ENCODE measurements at places on chromosomes 7 and 10.

DNA sequence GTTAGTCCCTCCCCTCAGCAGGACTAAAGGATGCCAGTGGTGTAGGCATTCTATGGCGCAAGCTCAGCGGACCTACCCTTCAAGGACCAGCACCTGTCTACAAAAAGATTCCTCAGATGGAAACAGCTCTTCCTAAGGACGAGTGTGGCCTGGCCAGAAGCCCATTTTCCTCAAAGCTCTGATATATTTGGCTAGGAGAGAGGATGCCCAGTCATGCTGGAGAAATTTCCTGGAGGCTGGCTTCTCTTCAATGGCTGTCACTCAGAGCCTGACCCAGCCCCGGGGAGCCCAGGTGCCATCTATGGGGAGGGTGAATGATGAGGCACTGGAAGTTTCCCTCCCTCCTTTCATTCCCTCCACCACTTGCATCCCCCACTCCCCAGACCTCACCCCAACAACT lies 111.5 kb downstream of the PLXNA4 start:
- DNase-seq, result no peak

GRCh38 chr10:76297780-76298281 lies 866.4 kb downstream of the LRMDA start:
- no peak for DNase-seq

DNA sequence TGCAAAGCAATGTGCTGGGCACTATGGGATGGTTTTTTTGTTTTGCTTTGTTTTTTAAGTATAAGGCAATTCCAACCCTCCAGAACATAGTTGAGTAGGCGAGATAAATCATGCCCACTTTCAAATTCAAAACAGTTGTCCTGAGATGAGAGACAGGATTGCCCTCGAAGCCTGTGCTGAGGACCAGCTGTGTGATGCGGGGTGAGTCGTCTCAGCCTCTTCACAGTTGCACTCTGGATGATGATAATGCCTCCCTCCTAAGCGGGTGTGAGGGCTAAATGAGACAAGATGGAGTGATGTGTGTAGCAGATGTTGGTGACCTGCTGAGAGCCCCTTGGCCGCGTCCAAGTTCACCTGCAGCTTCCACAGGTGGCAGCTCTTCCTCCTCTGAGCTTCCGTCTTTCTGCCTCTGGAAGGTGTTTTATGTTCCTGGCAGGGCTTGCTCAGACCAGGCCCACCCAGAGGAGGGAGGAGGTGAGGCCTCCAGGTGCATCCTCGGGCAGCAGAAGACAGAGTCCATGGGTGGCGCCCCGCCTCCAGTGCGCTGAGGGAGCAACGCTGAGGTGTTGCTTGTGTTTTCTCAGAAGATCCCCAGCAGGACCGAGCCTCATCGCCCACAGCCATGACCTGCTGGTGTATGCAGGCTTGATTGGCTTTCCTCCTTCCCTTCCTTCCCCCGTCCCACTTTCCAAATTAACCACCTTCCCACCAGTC lies 30.6 kb downstream of the ECHDC3 start:
- no peak for DNase-seq

DNA sequence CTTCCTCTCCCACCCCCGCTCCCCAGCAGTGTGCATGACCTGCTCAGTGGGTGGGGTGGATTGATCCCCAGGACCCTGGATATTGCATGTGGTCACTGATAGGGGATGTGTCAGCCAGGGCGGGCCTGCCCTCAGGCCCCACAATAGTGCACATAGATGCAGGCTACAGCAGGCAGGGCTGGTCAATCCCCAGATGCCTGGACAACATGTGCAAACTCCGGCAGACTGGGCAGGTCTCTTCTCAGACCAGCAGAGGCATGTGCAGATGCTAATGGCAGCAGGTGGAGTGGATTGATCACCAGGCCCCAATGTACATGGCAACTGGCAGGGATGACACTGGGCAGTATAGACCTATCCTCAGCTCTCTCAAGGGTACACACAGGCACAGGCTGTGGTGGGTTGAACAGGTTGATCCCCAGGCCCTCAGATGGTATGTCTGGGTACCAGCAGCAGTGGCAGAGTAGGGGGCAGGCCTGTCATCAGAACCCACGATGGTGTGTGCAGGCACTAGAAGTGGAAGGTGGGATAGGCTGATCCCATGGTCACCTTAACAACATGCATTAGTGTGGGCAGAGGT lies 98.6 kb downstream of the LANCL2 start:
- no peak for DNase-seq

GRCh38 chr7:146736446-146737190 lies 620.0 kb downstream of the CNTNAP2 start:
- DNase-seq, result no peak

DNA sequence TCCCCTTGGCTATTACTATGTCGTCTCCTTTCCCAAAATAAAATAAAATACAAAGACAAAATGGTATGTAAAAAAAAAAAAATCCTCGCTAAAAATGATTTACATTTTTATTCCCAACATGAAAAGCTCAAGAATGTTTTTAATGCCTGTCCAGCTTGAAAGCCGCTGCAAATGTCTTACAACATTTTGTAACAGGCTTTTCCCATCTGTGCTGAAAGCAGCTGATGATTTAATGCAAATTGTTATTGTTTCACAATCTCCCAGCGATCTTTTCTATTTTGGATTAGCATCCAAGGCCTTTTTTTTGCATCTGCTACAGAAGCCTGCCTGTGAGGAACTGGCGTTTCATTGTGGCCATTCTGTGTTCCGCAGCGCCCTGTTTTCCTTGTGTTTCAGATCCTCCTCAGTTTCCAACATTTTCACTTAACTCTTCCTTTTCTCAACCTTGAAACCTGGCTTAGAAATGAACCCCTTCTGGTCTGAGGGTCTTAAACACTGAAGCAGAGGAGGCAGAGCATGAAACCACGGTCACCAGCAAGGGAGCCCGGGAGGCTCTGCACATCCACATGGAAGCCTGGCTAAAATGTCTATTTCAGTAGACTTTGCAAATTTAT lies 712.1 kb downstream of the PARD3 start:
- no peak for DNase-seq

DNA sequence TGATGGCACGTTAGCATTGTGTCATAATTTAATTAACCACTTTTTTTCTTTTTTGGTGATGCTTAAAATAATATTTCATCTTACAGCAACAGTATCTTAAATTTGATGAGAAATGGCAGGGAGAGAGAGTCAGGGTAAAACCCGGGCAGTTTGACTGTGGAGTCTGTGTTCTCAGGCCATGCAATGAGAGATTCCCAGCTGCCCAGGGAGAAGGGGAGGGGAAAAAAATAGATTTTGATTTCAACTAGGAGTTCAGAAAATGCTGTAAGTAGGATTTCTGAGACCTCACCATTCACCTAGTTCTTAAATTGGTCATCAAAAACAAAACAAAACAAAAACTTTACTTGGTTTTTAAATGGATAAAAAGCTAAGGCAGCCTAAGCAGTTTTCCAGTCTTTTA lies 37.4 kb upstream of the XPNPEP1 start:
- no peak for DNase-seq

- no peak for DNase-seq
Observed at GRCh38 chr10:101283762-101284100, 54.5 kb upstream of the LBX1 start.

DNA sequence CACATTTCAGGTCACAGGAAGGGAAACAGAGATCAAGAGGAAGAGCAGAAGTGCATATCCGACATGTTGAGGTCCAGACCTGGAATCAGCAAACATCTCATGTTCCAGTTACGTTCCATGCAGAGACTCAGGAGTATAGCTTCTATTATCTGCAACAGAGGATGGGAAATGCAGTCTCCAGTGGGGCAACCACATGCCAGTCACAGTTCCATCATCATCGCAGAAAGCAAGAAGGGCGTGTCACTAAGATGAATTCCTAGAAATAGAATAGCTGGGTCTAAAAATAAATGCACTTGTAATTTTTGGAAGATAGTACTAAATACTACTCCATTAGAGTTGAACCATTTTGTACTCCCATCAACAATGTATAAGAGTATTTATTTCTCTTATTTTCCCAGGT lies 133.2 kb upstream of the MDFIC start:
- no peak for DNase-seq

DNA sequence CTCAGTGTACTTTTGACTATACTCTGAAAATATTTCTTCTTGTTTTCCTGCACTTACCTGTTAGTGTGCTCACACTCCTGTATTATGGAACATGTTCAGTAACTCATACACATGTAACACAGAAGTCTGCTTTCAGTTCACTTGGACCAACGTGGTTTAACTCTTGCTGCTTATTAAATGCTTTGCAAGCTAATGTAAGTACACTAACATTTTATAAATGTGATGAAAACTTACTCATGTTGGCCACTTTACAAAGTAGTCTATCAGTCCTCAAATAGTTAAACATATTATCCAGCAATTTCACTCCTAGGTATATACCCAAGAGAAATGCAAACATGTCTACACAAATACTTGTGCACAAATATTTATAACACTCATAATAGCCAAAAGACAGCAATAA lies 98.4 kb downstream of the UBE2H start:
- no peak for DNase-seq

DNA sequence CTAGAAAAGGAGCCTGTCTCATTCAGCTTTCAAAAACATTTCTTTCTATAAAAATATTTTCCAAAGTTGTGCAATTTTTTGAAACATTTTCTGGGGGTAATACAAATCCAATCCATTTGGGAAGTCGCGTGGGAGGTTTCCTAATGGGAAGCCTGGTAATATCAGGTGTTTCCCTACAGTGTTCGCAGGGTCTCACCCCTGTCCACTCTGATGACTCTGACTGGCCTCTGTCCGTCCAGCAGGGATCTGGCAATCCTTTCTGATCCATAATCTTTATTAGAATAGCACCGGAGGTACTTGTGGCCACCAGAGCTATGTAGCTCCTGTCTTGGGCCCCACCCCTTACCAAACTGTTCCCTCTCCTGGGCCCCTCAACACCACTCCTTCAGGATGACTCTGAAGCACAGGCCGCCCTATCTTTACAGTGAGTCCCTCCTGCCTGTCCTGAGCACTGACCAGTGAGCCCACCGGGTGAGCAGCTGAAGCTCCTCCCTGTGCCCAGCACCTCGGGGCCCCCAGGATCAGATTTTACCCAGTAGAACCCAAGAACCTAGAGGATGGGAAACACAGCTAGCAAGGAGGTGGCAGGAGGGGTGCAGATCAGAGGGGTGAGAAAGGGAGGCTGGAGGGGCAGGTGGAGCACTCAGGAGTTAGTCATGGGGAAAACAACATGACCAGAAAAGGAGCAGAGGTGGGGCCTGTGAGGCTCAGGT lies 84.8 kb downstream of the PTPRE start:
- no peak for DNase-seq

DNA sequence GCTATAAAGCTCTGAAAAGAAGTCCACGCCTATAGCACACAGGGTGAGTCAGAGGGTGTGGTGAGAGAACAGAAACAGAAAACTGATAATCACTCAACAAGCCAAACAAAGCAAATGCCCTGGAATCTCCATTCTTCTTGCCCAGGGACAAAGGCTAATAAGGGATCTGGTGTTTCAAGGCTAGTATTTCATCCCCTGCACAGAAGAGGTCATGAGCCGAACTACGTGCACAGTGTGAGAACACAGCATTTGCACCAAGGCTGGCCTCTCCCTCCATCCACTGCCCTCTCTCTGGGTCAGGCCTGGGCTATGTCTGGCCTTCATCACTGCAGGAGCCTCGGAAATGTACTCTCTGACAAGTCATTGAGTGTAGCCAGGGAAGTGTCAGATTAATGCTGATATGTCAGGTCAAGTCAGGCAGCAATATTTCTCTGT lies 42.7 kb downstream of the PRR15 start:
- DNase-seq, result peak; percentile 13

DNA sequence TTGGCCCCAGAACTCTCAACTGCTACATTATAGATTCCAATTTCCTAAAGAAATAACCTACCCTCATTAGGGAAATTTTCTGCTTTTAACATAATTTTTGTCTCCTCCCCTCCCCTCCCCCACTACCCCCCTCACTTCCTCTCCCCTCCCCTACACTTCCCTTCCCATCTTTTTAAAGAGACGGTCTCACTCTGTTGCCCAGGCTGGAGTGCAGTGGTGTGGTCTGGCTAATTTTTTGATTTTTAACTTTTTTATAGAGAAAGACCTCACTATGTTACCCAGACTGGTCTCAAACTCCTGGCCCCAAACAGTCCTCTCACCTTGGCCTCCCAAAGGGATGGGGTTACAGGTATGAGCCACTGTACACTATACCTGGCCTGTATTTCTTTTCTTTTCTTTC lies 30.5 kb upstream of the C1GALT1 start:
- no peak for DNase-seq

- DNase-seq, result peak; percentile 74
Observed at GRCh38 chr10:101297901-101298486, 56.0 kb upstream of the BTRC start.

DNA sequence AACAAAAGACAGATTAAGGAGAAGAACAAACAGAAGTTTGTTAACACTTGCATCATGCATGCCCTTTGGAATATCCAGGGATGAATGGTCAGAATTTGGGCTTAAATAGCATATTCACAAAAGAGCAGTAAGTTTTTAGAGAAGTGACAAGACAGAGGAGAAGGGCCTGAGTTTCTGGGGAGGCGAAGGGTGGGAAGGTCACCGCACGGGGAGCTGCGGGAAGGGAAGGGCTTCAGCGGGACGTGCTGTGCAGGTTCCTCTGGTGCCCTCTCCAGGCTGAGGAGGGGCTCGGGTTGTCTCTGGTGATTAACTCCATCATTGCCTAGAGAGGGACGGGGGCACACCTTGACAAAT lies 10.4 kb upstream of the ZNF22 start:
- DNase-seq, result no peak

DNA sequence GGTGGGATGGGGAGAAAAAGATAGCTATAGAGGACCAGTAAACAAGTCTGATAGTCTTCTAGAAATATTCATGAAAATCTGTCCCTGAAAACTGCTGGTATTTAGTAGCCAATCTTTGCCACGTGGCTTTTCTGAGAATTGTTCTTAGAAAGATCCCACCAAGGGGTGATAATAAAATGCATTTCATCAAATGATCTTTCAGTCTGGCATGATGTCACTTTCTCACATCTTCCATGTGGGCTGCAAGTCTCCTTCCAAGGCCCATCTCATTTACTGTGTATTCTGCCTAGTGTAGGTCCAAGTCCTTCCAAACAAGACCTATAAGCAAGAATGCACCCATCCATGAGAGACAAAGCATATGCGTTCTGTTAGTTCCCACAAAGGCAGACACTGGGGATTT lies 226.0 kb downstream of the CHCHD3 start:
- DNase-seq, result no peak

- no peak for DNase-seq
Observed at GRCh38 chr10:49314806-49315205, 15.8 kb downstream of the C10orf71 start.

DNA sequence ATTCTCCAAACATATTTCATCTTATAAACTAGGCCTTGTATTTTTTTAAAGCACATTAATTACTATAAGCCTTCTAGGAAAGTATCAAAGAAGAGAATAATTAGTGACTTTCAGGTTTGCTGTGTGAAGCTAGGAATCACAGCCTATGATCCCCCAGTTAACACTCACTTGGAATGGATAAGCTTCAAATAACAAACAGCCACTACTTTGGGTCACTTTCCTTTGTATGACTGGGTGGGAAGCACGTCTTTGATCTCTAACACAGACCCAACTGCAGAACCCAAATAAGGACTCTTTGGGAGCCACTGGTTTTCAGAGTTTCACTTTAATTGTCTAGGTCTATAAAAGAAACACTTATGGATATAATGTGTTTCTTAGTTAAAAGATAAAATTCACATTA lies 769.3 kb downstream of the MAGI2 start:
- DNase-seq, result no peak

GRCh38 chr7:123787220-123788007 lies 38.6 kb upstream of the WASL start:
- no peak for DNase-seq
